Panc1 (cell line): ENCODE measurements at places on chromosomes 6 and 20. TPM values are rescaled to one million over a fixed set of nuclear protein-coding genes. Genes with fewer than 3 reads are reported as not detected.

The RRAGD gene
- 27.8 TPM for total RNA-seq

The MAPK13 gene
- 2.5 TPM for total RNA-seq

The DEFB127 gene
- not detected for total RNA-seq

The APCDD1L gene
- 0.62 TPM for total RNA-seq

The NKAIN4 gene
- 5.5 TPM for total RNA-seq

GRCh38 chr6:17289630-17290061 lies 8.5 kb downstream of the RBM24 start:
- DNase-seq: no peak

GRCh38 chr6:3250231-3250675 lies 8.5 kb upstream of the PSMG4 start:
- no peak for DNase-seq

DNA sequence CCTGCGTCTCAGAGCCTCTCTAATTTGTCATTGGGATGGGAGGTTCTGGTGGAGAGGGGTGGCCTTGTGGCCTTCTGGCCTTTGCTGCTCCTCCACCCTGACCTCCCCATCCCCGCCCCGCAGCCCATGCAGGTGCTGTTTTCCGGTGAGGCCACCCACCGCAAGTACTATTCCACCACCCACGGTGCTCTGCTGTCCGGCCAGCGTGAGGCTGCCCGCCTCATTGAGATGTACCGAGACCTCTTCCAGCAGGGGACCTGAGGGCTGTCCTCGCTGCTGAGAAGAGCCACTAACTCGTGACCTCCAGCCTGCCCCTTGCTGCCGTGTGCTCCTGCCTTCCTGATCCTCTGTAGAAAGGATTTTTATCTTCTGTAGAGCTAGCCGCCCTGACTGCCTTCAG lies 171.8 kb upstream of the RNF24 start:
- no peak for DNase-seq

DNA sequence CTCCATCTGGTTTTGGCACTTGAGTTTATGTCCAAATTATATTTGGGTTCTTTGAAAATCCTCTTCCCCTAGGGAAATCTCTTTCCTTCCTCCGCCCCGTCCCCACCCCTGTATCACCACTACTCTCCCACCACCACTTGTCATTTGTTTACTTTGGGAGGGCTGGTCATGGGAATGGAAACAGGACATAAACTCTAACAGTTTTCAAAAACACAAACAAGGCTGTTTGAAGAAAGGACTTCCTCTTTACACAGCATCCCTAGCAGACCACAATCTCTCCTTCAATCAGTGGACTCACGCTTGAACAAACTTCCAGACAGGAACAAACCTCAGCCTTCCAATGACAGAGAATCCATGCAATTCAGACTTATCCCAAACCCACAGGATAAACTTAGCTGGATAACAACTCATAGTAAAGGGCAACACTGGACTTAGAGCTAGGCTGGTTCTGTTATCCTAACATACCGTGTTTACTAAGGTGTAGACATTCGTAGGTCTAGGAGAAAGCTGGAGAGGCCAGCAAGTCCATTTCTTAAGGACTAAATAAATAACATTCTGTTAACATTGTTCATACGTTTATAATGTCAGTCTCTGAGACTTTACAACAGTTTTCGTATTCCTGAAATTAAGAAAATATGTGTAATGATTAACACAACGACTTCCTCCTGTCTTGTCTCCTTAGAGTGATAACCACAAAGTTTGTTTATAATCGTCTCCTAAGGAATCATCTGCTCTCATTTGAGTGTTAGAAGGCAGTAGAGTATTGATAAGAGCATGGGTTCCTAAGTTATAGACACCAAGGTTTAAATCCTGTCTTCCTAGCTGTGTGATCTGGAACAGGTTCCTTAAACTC lies 44.1 kb upstream of the CTAGE9 start:
- DNase-seq: peak; percentile 74

- DNase-seq: no peak
These were observed 109.0 kb downstream of the FUT9 start for GRCh38 chr6:96124778-96125177.

DNA sequence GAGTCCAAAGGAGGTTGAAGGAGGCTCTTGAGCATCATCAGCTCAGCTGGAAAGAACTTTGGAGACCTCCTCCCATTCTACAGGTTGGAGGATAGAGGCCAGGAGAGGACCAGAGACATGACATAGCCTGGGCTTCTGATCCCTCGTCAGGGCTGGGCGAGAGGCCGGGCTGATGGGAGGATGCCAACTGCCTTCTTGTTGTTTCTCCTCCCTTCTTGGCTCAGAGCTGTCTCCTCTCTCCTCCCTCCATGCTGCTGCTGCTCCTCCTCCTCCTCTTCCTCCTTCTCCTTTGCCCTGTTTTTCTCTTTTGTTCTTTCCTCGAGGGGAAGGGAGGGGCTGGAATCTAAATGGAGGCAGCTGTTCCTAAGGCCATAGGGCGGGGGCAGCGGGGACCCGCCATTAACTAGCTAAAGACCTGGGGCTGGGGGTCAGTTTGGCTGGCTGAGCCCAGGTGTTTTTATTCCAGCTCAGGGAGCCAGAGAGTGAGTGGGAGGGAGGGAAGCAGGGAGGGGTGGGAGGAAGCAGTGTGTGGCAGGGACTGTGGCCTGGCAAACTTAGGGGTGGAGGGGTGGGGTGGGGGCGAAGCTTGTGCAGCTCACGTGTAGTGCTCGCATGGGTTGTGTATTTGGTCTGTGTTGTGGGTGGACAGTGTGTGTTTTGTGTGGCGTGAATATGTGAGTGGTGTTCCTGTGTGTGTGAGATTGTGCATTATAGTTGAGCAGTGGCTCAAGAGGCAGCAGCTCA lies 84.8 kb downstream of the CD40 start:
- DNase-seq: no peak

DNA sequence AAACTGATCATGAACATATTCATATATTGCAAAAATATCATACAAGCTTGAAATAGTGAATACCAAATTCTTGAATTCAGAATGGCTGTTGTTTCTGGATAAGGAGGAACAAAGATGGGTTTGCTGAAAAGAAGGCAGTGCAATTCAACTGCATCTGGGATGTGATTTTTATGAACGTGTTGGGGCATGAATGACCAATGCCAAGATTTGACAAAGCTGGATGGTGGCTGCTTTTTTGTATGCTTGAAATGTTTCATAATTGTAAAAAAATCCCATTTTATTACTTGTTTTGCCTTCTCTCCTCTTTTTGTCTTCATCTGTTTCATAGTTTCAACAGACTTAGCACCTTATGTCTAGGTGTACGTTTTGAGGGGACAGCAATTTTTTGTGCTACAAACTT lies 36.8 kb upstream of the BCAS1 start:
- DNase-seq: no peak

DNA sequence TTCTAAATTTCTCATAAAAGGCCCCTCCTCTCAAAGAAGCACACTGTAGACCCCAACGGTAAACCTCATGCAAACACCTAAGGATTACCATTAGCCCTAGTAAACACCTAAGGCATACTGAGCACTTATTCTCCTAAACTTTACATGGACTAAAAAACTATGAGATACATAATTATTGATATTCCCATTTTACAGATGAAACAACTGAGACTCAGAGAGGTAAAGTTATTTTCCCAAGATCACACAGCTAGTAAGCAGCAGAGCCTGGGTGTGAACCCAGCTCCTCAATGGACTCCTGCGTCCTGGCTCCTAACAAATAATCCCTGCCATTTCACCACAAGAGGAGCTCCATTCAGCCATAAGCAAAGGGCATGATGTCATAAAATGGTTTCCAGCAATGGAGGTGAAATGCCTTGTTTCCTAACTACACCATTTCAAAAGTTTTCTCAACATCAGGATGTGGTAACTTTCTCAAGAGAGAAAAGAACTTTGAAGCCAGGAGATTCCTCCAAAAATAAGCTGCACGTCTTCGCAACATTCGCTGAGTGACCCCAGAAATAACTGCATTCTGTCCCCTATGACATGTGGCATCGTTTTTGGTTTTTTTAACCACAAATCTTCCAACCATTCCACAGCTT lies 4.1 kb downstream of the ATP9A start:
- DNase-seq: no peak

DNA sequence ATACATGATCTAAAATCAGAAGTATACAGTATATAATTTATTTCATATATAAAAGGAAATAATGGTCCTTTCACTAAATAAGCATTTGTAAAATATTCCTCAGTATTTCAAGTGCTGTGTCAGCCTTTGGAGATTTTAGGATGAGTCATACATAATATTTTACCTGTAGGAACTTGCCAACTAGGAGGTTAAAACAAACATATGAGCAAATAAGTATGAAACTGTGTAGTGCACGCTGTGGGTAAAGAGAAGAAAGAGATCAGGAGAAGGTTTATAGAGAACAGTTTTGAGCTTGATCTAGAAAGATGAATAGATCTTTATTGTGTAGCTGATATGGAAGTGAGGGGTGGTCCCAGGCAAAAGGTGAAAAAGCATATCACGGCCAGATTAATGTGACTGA lies 169.9 kb upstream of the RNF217 start:
- no peak for DNase-seq

- no peak for DNase-seq
These were observed 16.4 kb upstream of the STX16 start for GRCh38 chr20:58634521-58635278.

GRCh38 chr6:25042536-25042935 lies 106.8 kb upstream of the RIPOR2 start:
- no peak for DNase-seq

DNA sequence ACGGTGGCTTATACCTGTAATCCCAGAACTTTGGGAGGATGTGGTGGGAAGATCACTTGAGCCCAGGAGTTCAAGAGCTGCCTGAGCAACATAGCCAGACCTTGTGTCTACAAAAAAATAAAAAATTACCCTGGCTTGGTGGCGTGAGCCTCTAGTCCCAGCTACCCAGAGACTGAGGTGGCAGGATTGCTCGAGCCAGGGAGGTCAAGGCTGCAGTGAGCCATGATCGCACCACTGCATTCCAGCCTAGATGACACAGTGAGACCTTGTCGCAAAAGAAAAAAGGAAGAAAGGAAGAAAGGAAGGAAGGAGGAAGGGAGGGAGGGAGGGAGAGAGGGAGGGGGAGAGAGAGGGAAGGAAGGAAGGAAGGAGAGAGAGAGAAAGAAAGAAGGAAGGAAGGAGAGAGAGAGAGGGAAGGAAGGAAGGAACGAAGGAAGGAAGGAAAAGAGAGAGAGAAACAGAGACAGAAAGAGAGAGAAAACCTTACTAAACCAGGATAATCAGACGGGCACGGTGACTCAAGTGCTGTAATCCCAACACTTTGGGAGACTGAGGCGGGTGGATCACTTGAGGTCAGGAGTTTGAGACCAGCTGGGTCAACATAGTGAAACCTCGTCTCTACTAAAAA lies 10.9 kb upstream of the PNRC1 start:
- DNase-seq: no peak

- no peak for DNase-seq
These were observed 189.6 kb upstream of the MAN1A1 start for GRCh38 chr6:119539066-119539746.

DNA sequence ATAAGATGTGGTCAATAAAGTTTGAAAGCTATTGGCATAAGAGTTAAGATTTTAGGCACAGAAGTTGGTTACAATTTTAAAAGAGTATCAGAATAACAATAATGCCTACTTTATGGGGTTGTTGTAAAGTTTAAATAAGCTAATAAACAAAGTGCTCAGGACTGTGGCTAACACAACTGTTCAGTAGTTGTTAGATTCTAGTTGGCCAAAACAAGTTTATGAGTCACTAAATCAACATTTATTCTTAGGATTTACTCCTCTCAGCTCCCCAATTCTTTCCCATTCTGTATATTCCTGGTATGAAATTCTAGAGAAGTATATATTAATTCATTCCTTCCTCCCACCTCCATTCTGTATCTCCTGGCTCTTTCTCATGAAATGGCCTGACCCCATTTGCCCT lies 14.5 kb downstream of the RMND1 start:
- no peak for DNase-seq
